Substantia nigra (tissue), 51 donors: ENCODE measurements at places on chromosomes 1 and 21.
A peak's percentile ranks its signal among the peaks of the same experiment; 100 is the strongest.

DNA sequence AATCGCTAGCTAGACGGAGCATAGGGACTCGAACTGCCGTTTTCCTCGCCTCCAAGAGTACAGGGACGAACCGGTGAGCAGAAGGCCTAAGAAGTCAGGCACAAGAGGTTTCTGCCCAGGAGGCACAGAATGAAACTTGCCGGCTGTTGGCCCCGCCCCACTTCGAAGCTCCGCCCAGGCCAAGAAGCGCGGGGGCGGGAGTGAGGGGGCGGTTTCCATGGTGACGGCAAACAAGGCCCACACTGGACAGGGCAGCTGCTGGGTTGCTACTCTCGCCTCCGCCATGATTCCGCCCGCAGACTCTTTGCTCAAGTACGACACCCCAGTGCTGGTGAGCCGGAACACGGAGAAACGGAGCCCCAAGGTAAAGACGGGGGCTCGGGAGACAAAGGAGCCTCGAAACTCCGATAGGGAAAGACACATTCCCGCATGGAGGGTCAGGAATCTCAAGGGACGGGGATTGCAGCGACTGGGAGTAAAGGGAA, at the start of gene DNALI1:
Gene DNALI1 (plus strand): TSS at position 229 of the 485 bp plus-strand sequence. CDS start 55 bp downstream, at position 284.
- peak; percentile 85 for DNase-seq

GRCh38 chr1:206411321-206411720, 59.0 kb upstream of the IKBKE start:
- DNase-seq = no peak

DNA sequence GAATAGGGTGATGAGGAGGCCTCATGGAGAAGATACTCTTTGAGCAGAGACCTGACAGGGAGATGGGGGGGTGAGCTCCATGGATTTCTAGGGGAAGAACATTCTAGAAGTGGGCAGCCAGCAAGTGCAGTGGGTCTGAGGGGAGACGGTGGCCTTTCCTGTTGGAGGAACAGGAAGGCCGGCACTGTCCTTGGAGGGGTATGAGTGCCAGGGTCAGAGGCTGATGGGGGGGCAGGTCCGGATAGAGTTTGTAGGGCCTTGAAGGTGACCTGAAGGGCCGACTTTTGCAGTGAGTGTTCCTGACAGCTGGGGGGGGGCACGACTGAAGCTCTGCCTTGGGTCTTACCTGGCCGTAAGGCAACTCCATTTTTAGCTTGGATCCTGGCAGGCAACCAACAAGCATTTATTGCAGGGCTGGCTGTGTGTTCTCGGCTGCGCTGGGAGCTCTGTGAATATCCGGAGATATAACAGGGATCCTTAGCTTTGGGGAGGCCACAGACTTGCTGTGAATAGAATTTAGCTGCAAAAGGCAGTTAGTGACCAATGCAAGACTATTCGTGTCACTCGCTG, 130.6 kb downstream of the MRPS6 start:
- no peak for DNase-seq

GRCh38 chr1:101918277-101918676, 78.4 kb downstream of the OLFM3 start:
- DNase-seq = no peak

GRCh38 chr1:153659175-153659534, 652 bp downstream of the SNAPIN start:
- DNase-seq = no peak

DNA sequence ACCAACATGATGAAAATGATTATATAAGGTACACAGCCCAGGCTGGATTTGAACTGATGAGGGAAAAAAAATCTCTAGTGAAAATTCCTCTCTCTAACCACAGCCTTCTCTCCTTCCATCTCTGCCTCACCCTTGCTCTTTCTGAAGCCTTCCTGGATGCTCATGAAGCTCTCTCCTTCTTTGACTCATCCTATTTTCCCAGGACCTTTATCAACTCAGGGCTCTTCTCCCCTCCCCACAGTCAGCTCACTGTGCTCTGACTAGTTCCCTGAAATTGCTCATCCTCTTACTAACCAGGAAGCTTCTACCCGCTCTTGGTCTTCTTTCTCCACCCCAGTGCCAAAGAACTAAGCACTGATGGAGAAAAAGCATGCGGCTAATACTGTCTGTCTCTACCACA, 46.4 kb upstream of the ERG start:
- DNase-seq = no peak
